ENCODE measurements at places on chromosomes 3 and 15.
A peak's percentile ranks its signal among the peaks of the same experiment; 100 is the strongest.

DNA sequence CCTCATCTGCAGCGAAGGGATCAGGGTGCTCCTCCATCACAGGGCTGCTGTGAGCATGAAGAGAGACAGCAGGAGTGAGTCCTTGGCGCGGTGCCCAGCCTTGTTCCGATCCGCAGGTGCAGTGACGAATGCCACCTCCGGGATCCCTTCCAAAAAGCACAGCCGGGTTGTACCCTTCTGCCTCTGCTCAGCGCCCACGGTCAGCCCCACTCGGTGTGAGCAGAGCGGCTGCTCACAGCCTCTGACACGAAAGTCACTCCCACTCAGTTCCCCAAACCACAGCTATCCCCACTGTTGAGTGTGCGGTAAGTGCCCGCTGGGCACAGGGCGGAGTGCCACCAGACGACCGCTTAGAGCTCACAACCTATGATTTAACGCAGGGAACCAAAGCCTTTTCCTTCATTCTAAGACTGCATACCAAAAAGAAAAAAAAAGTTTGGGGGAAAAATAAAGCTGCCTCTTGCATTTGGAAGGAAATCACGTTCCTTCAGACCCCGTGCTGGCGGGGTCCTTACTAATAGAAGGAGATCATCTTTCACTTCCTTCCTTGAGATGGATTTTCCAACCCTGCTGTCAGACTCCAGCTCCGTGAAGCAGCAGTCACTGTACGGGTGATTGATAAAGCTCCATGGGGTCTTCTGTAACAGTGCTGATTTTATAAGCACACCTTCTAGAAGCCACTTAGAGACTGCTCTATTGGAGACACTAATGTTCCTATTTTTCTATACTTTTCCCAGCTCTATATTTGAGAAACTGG lies 34.7 kb upstream of the TUBGCP5 start:
- no peak for DNase-seq

DNA sequence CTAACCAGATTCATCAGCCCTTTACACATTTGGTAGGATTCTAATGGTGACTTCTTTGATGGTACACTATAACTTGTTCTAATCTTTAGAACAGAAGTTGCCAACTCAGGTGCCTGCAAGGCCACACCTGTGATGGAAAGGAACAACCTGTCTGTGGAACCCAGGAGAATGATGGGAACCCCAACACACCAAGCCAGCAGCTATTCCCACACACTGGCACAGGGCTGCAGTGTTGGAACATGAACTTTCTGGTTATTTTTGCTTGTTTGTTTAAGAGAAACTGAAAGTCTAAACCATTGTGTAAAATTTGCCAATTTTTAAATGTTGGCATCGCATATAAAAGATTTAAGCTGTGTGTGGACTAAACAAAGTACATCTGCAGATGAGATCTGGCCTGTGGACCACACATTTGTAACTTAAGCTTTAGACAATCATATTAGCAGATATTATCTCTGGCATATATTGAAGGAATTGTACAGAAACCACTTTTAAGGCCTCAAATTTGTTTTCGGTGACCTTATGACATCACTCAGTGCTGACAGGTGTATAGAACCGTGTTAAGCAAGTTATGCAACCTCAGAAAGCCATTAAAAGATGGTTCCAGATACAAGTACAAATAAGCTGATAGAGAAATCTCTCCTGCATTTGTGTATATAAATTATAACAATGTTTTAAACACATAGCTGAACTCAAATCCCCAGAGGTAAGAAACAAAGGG lies 242.9 kb downstream of the SLC9A9 start:
- no peak for DNase-seq

DNA sequence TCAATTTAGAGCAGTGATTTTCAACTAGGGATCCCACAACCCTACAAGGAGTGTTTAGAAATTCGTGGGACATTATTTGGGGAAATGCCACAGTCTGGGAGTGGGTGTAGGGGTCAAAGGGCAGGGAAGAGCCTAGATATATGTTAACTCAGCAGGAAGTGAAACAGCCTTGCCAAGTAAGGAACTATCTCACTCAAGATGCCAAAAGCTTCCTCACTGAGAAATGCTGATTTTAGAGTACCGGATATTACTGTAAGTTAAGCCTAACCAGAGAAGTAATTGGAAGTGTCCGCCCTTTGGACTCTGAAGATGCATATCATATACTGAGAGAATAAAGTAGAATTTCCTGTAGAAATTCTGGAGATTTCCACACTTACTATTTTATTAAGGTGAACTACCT lies 158.6 kb downstream of the BBX start:
- no peak for DNase-seq

DNA sequence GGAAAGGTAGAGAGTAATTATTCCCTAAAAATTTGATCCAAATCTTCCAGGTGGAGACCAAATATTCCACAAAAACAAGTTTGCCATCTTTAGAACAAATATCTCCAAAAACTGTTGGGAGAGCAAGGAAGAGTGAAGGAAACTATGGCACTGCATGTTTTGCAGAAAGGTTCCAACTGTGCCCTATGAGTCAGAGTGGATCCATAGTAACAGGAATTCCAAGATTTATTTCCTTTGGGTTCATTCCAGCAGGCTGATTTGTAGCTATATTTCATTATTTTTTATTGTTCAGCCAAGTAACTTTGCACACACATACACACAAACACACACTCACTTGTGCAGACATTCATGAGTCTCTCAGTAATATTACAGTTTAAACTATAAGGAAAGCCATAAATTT lies 459.7 kb upstream of the EPHA6 start:
- no peak for DNase-seq

GRCh38 chr3:188900421-188900951 lies 271.3 kb upstream of the TPRG1 start:
- no peak for DNase-seq

DNA sequence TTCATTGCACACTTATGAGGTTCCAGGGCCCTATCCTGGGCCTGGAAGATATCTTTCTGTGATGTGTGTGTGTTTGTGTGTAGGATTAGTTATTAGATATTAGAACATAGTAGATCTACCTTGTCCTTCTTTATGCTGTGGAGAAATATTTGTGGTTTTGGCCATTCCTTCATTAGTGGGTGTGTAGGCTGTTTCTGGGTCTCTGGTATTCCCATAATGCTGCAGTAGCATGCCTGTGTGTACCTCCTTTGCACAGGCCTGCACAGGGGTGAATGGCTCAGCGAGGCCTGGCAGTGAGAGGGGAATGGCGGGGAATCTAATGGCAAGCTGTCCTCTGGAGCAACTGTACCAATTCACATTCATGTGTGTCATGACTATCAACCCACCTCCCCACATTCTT lies 125.8 kb upstream of the MRPS22 start:
- no peak for DNase-seq

DNA sequence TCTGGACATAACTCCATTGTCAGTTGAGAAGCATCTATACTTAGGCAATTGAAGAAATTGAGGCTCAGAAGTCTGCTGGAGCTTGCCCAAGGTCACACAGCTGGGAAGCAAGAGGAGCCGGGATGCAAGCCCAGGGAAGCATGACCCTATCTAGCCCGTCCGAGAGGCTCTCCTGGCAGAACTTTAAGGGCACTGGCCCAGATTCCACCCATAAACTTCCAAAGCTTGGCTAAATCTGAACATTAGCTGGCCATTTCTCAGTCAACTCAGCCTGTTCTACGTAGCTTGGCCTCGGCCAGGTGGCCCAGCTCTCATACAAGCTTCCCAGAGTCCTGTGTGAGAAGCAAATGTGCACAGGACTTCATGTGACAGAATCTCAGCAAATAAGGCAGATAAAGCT lies 75.8 kb downstream of the LRIG1 start:
- DNase-seq: no peak

DNA sequence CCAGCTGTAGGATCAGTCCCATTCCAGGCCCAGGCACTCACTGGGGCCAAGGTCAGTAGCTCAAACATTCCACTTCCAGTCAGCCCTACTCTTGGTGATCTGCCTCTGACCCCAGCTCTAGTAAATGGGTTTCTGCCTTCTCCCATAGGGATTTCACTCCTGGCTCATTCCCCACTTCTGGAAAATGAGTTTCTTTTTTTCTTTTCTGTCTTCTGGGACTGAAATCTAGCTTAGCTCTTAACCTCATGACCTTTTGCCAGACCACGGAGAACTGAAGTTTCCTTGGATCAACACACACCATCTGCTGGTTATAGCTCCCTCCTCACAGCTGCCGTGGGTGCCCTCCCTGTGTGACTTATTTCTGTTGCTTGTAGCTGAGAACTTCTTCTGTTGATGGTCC lies 21.3 kb downstream of the MME start:
- no peak for DNase-seq

DNA sequence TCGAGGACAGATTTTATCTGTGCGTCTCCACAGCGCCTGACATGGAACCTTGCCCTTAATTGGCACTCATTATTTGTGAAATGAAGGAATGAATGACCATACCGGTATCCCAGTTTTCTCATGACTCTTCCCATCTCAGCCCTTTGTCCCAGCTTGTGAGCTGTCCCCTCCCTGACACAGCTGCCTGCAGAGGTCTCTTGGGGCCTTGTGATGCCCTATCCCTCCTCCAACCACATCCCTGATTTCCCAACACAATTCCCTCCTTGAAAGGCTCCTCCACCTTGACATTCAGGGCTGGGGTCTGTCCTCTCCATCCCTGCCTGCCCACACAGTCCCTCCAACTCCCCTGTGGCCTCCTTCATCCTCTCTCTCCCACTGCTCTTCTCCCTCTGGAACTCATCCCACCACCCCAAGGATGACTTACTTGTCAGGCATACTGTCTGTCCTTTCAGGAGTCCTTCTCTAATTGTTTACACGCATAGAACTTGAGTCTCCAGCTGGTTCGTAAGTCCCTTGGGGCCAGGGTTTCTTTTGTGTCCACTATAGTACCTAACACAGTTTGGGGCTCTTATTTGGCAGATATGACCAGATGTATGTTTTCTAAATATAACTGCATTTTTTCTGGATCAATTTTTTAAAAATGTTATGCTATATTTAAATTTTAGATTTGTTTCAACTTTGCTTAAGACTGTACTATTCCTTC lies 35.6 kb upstream of the FILIP1L start:
- DNase-seq: no peak

DNA sequence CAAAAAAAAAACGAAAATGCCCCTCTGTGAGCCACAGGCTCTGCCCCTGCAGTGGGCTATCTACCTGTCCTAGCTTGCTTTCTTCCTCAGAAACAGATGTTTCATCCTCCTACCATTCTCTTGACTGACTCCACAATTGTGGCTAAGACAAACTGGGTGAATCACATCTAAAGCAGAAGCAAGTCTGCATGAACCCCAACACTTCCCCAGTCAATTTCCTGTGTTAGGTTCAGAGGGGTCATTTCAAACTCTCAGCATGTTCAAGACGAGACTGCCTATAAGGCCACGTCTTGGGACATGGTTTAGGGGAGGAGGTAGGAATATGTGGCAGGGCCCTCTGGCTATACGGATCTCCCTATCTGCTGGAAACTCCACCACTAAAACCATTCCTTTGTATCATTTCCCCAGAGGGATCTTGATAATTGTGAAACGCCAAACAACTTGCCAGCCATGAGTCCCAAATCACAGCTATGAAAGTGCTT lies 28.6 kb upstream of the ANKDD1A start:
- DNase-seq: peak; percentile 24

DNA sequence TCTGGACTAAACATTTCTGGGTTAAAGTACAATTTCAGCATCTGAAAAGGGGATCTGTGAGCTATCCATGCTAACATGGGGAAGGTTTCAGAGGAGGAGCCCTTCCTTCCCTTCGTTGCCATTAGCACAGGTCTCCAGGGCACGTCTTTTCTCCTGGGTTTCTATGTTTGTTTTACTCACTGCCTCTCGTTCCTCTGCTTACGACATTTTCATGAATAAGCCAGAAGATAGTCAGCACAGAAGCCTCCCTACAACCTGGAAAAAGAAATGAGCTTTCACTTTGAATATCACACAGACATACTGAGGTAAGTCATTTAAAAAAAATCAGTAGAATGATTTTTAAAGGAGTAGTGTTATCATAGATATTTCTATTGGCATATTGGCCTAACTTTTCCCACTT lies 117.2 kb upstream of the KCNMB2 start:
- DNase-seq: no peak

GRCh38 chr15:57152666-57153539 lies 223.4 kb upstream of the CGNL1 start:
- no peak for DNase-seq

DNA sequence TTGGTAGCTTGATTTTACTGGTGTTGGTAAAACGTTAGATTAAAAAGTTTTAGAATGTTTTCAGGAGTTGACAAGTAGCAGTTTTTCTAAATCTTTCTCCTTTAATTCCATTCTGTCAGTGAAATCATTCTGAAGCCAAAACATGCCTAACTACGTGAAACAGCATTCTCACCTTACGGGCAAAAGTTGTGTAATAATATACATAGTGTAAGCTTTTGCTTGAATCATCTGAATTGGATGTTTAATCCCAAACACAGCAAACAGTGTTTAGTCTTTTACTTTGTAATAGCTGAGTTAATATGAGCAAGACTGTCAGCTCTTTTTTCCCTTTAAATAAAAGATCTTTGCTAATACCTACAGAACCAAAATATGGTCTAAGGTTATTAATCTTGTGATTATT lies 100.6 kb downstream of the CYP19A1 start:
- DNase-seq: no peak

GRCh38 chr3:163768048-163768447 lies 1310.2 kb downstream of the SI start:
- no peak for DNase-seq

GRCh38 chr15:92161039-92161670 lies 232.5 kb upstream of the ST8SIA2 start:
- DNase-seq: no peak

- no peak for DNase-seq
These were observed 48.4 kb downstream of the IDH2 start for GRCh38 chr15:90053685-90054466.

GRCh38 chr15:52428297-52428696 lies 100.4 kb downstream of the MYO5A start:
- DNase-seq: no peak

GRCh38 chr15:89043031-89044002 lies 44.9 kb upstream of the ABHD2 start:
- DNase-seq: no peak

GRCh38 chr15:93417156-93417555 lies 328.1 kb upstream of the RGMA start:
- no peak for DNase-seq

DNA sequence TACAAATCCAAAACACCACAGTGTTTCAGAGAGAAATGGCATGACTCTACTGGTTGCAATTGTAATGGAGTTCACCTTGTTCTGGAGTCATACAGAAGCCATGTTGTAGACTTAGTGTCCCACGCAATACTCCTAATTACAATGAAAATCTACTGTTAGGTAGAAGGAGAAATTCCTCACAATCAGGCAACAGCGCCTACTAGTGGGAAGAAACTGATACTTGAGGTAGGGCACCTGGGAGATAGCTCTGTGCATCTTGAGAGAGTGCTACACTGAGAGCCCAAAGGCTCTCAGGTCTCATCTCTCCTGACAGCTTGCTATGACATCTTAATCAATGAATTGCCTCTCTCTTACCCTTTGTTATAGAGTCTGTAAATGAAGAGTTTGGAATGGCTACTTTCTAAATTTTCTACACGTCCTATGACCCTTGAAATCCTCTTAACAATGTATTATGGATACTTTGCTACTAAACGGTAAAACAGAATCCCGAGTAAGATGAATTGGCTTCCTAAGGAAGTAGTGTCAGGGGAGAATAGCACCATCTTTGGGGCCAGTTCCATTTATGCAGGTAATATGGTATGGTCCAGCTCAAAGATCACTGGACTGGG lies 422.7 kb upstream of the TPRG1 start:
- peak; percentile 25 for DNase-seq

All from activated CD4-positive, alpha-beta T cell treated with anti-CD3 and anti-CD28 coated beads for 24 hours (primary cell).